Neural crest cell (in vitro differentiated cells): ENCODE measurements at places on chromosomes 3 and 15. TPM values are rescaled to one million over a fixed set of nuclear protein-coding genes. Genes with fewer than 3 reads are reported as not detected.

SMCO1 gene
- total RNA-seq, result not detected in 2 replicates

SLC24A5 gene
- total RNA-seq, result 0.16 TPM in 1 of 2 replicates, not detected in the other

ZNF710 gene
- total RNA-seq, result 60.3 and 64.4 TPM in 2 replicates

GRCh38 chr15:29756358-29757267 lies 65.7 kb downstream of the TJP1 start:
- no peak for DNase-seq

DNA sequence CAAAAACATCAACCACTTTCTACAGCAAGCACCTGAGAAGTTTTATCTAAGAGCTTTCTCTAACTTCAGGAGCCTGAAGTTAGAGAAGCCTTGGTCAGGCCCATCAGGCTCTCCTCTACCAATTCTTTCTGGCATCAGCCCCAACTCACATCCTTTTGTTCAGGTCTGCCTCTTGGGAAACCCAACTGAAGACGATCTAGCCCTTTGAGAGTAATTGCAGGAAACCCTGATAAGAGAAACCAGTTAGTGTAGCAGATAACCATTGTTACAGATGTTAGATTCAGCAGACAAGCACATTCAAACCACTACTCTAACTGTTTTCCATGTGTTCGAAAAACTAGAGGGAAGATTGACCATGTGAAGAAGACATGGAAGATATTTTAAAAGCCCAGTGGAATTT lies 27.0 kb upstream of the DYNC1LI1 start:
- no peak for DNase-seq

DNA sequence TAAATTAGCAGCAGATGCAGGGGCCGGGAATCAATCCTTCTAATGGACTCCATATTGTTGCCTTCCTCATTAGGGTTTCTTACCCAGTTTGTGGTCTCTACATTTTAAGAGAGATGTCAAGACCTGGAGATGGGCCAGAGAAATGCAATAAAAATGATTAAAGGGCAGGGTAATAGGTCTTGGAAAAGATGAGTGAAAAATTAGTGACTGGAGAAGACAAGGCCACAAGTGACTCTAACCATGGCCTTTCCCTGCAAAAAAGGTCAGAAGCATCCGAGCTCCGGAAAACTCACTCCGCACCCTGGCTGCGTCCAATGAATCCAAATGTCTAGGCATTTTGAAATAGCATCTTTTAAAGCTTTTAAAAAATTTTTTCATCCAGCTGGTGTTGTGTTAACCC lies 152.8 kb downstream of the ARRDC4 start:
- DNase-seq, result no peak

DNA sequence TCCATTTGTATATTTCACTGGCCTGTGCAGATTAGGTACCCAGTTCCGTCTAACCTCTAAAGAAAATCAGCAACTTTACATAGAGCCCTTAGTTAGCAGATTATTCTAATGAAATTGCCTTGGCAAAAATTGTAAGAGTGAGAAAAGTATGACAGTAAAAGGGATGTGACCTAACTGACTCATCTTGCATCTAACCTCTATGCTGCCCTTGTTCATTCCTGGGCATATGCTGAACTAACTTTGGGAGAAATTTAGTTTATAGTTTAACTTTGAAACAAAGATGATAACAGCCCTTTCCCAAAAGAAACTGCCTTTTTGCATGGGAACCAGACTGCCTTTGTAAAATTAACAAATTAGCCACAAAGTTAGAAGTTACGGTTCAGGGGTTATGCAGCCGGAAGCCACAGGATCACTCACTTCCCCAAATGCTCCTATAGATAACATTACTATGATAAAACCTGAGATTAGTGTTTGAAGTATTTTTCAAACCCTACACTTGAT lies 839.8 kb upstream of the ALCAM start:
- DNase-seq, result no peak

DNA sequence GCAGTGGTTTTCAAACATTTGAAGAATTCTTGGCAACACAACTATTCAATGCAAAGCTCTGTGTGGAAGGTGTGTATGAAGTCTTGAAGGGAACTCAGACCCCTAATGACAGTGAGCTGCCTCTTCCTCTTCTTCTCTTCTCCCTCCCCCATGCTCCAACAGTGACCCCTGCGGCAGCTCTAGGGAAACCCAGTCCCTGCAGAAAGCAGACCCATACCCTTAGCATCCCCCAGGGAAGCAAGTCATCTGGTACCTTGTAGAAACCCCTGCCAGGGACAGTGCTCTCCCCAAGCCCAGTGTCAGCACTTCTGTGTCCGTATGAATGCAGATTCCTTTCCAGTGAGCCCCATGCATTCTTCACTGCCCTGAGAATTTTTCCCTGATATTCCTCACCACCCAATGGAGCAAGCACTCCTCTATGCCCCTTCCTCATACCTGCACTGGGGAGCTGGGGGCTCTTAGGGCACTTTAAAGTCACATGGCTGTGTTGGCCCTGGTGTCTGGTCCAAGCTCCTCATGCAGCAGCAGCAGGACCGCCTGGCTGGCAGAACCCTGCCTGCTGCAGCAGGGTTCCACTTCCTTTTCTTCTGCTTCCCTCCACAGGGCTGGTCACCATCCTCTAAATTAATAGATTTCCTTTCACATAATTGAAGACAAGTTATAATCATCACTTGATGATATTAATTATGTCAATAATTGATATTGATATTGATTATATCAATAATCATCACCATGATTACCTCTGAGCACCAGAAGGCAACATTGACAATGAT lies 442.5 kb downstream of the EPHB1 start:
- no peak for DNase-seq

GRCh38 chr3:122577409-122578031 lies at the start of gene PARP15:
TSS of gene PARP15 (plus strand) at chr3:122577650. CDS start at chr3:122577668, 18 bp downstream.
- DNase-seq, result no peak

DNA sequence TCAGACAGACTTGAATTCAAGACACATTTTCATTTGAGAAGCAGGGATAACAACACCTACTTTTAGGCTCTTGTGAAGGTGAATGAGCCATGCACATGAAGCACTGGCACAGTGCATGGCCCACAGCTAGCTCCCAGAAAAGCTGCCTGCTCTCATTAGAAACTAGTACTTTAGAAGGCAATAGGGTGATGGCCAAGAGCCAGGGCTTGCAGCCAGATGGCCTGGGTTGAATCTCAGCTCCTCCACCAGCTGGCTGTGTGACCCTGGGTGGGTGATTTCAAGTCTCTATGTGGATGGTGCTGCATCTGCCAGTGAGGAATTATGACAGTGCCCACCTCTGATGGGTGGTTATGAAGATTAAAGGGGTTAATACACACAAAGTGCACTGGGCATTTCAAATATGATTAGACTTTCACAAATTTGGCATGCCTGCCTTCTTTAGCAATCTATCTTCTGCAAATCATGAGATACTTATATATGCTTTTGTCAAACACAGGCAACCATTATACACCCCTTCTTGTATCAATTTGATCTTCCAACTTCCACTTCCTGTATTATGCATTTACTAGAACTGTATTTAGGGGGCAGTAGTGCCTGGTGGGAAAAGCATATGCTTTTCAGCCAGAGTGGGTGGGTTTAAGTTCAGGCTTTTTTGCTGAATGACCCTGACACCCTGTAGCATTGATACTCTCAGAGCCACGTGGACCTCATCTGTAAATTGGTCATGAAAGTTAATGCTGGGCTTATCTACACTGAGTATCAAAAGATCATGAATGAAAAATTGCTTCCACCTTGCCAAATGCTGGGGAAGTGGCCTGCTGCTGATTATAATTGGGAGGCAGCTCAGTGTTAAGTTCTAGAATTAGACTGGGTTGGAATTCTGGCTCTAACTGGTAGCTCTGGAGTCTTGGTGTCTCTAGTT lies 34.7 kb upstream of the RBP1 start:
- no peak for DNase-seq
